ENCODE measurements at places on chromosomes 7 and 10.

DNA sequence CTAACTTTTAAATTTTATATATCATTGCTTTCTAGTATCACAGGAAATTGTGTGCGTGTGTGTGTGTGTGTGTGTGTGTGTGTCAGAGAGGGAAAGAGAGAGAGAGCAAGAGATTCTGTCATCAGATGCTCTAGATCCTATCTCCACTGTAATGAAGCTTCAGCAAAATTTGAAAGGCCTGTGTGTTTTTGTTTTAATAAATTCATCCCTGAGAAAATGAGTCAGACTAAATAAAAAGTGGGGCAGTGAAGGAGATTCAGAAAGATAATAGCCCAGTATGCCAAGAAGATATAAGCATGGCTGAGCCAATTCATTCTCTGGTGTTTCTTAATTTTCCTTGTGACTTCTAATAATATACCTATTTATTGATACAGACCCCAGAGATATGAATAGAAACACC is 184.2 kb upstream of the TMEM196 start:
- no peak for ATAC-seq

GRCh38 chr10:36182179-36182566 is 540.1 kb upstream of the FZD8 start:
- no peak for ATAC-seq

- no peak for ATAC-seq
Measured at GRCh38 chr10:83764666-83765065, 374.6 kb upstream of the GHITM start.

GRCh38 chr10:22606164-22606614 is 108.2 kb downstream of the PIP4K2A start:
- peak; percentile 95 for ATAC-seq

GRCh38 chr10:80204677-80205476 is 460 bp downstream of the ANXA11 start:
- ATAC-seq, result peak; percentile 60

- no peak for ATAC-seq
Measured at GRCh38 chr10:125146791-125147579, 13.4 kb downstream of the CTBP2 start.

DNA sequence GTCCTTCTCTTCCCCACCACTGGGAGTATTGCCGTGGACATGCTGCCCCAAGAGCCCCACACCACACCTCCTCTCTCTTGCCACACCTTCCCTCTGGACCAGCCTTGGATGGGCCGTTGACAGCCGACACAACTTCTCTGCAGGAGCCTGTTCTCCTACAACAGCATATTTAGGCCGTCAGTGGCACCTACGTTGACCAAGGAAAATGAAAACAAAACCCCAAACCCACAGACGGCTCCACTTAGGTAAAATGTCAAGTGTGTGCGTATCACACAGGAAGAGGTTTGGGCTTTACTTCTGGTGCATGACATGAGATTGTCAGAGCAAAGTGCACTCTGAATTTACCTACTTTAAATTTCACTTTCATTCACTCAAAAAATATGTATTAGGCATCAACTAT is 246.6 kb downstream of the ZMYND11 start:
- peak; percentile 61 for ATAC-seq

GRCh38 chr7:7793921-7794320 is 75.5 kb upstream of the RPA3 start:
- no peak for ATAC-seq

- no peak for ATAC-seq
Measured at GRCh38 chr10:4399556-4399955, 426.5 kb upstream of the AKR1E2 start.

DNA sequence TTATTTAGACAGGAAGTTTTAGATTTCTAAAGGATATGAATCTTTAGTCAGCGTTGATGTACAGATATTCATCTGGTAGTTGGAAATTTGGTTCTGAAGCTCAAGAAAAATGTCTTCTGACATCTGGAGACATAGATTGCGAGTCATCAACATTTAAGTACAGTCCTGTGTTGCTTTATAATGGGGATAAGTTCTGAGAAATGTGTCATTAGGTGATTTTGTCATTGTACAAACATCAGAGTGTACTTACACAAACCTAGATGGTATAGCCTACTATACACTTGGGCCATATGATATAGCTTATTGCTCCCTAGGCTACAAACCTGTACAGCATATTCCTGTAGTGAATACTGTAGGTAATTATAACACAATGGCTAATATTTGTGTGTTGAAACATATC is 49.6 kb upstream of the UBN2 start:
- ATAC-seq, result no peak

DNA sequence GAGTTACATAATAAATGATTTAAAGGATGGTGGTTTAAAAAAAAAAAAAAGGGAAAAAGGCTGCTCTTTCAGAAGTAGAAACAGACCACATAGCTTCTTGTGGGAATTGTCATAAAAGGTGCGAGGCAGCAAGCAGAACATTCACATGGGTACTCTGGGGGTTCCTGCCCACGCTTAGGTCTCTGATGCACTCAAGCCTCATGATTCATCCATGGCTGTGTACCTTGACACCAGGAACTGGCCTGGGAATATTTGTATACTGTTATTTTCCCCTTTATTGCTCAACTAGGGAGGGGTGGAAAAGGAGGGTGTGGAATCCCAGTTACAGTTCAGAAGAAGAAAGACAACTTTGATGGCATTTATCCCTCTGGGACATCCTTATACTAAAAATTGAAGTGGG is 4.0 kb downstream of the PON2 start:
- ATAC-seq, result no peak

- no peak for ATAC-seq
Measured at GRCh38 chr10:26776258-26776657, 78.8 kb downstream of the PDSS1 start.

- ATAC-seq, result no peak
Measured at GRCh38 chr10:58836991-58837575, 324.4 kb downstream of the BICC1 start.

DNA sequence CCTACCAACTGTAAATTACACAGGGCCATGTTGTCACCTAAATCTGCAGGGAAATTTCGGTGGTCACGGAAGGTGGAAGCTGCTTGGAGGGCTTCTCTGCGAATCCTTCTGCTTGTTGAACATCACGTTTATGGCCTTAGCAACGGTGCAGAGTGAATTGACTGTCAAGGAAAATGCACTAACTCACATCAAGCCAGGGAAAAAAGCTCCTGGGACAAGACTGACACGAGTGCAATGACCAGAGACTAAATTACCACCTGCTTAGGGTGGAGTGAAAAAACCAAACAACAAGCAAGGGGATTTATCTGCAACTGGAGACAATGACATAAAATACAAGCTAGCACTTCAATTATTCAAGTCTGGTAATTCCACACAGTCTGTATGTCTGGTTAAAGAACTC is 211.2 kb downstream of the JAZF1 start:
- ATAC-seq, result no peak

- ATAC-seq, result peak; percentile 68
Measured at GRCh38 chr10:86756511-86757112, at the start of gene BMPR1A. Gene BMPR1A, plus strand, starts transcription at chr10:86756619. Its CDS starts 119,400 bp downstream, at chr10:86876019.

- ATAC-seq, result no peak
Measured at GRCh38 chr7:128174386-128174785, 66.7 kb upstream of the LEP start.

- ATAC-seq, result no peak
Measured at GRCh38 chr7:38953971-38954370, 23.7 kb upstream of the POU6F2 start.

- ATAC-seq, result no peak
Measured at GRCh38 chr7:75533926-75534325, 41.8 kb downstream of the SPDYE5 start.

DNA sequence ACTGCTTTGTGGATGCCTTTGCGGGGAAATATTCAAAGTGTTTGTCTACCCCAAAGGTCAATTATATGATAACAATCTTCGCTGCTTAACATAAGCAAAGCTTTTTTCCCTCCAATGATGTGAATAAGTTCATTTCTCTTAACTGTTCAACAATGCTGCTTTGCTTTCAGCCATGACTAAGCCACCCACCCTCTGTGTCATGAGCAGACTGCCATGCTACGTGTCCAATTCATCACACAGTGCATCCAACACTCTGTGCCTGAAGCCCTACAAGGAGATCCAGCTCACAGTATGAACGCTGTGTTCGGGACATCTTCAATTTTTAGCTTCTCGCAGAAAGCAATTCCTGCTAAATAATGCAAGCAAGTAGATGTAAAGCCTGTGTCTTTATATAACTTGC is 5.7 kb upstream of the TAS2R40 start:
- ATAC-seq, result no peak

DNA sequence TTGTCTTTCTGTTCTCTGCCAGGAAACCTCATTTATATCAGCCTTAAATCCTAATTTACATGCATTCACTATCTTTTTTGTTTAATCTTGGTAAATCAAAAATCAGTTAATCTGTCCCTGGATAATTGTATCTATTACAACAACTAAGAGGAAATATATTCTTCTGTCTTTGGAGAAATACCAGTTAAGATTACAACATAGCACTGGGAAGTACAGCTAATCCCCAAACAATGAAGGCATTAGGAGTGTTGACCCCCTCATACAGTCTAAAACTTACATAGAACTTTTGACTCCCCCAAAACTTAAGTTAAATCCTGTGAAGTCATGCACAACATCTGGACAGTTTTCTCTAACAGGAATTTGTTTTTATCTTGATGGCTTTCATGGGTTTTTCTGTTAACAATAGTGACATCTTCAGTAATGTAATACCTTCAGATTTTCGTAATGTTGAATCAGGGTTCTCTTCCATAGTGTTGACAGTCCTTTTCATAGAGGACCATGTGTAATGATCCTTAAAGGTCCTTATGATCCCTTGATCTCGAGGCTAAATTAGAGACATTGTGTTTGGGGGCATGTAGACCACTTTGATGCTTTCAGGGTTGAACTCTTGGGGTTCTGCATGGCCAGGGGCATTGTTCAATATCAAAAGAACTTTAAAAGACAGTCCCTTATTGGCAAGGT is 24.1 kb upstream of the ABCC2 start:
- ATAC-seq, result no peak

GRCh38 chr7:77407906-77408305 is 8.2 kb downstream of the GSAP start:
- ATAC-seq, result no peak

- no peak for ATAC-seq
Measured at GRCh38 chr10:70758757-70759514, 26.2 kb downstream of the TBATA start.

DNA sequence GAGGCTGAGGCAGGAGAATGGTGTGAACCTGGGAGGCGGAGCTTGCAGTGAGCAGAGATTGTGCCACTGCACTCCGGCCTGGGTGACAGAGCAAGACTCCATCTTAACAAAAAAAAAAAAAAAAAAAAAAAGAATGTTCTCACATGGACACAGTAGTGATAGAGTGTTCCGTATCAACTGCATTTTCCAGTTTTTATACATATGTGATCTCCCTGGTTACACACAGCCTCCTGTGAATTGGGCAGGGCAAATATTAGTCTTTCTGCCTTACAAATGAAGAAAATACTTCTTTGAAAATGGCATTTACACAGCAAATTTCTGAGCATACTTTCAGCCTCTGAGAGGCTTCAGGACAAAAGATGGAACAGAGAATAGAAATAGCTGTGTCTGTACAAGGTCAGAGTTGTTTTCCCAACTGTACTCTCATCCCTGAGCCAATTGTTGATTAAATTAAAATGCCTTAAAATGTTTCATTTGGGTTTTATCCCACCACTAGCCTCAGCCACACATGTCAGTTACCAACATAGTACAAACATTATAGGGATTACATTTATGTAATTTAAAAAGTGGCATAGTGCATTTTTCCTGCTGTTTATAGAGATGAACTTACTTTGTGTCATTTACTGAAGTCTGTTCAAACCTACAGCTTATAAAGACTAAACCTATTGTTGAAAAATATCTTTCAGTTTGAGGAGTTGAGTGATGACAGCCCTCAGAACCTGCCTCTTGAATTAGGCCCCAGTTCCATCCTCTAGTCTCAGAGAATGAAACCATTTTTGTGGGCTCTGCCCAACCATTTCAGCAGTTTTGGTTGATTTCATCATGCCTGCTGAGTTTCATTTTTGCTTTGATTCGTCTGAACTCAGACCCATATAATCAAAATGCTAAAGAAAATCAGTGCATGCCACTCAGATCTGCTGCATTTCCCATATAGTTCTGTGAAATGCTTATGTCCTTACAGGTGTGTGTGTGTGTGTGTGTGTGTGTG is 609.4 kb upstream of the C7orf33 start:
- no peak for ATAC-seq

- ATAC-seq, result no peak
Measured at GRCh38 chr7:54336800-54337199, 205.4 kb upstream of the VSTM2A start.

DNA sequence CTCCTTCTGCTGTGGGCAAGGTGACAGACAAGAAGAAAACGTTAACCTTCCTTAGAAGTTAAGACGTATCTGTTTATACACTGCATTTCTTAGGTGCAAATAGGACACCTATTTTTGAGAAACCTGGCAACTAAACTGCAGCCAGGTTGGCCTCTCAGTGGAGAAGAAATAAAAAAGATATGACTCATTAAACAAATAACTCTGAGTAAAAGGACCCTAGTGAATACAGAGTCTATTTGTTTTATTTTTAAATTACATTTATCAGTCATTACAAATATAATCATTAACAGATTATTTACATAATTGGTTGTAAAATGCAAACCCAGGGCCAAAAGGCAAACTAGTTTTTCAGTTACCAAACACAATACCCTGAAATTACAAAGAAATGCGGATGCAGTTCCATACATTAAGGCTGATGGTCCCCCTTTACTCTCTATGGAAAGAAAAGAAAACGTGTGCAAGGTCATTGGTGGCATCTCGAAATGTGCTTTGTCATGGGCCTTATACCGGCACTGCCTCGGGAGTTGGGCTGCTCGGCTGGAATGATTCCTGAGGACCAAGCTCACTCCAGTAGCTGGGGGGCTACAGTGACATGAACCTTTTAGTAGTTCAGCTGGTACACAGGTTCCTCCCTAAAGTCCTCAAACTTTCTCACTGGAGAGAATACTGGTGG is 38.4 kb downstream of the ADRB1 start:
- no peak for ATAC-seq

DNA sequence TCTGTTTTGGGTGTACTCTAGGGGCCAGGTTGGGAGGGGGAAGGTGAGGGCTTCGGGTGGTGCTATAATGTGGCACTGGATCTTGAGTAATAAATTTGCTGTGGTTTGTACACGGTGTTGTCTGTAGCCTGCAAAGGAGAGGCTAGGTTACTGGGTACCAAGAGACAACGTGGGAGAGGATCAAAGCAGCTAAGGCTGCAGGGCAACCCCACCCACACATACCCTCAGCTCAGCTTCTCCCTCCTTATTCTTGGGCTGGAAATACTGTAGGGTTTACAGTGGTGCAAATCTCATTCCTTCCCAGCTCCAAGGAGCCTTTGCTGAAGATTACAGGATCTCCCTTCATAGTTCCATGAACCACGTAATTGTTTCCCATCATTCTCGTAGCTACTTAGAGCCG is 1.9 kb upstream of the FSCN3 start:
- no peak for ATAC-seq

GRCh38 chr10:132679217-132679595 is 106.7 kb downstream of the NKX6-2 start:
- no peak for ATAC-seq

- peak; percentile 77 for ATAC-seq
Measured at GRCh38 chr10:101441541-101442455, 87.8 kb downstream of the BTRC start.

- no peak for ATAC-seq
Measured at GRCh38 chr7:21367537-21367936, 60.3 kb upstream of the SP4 start.

Data from stimulated activated memory B cell treated with anti-CD40 and anti-IgM and Interleukin-4, amounts not matched to agents 10 μg/mL and 1 μg/mL and 100 μg/mL, for 72 hours (primary cell).